Stimulated activated CD8-positive, alpha-beta memory T cell treated with anti-CD3 and anti-CD28 coated beads, Interleukin-15, amount 100 ng/mL, for 24 hours (primary cell): ENCODE measurements at places on chromosomes 1 and 21.

DNA sequence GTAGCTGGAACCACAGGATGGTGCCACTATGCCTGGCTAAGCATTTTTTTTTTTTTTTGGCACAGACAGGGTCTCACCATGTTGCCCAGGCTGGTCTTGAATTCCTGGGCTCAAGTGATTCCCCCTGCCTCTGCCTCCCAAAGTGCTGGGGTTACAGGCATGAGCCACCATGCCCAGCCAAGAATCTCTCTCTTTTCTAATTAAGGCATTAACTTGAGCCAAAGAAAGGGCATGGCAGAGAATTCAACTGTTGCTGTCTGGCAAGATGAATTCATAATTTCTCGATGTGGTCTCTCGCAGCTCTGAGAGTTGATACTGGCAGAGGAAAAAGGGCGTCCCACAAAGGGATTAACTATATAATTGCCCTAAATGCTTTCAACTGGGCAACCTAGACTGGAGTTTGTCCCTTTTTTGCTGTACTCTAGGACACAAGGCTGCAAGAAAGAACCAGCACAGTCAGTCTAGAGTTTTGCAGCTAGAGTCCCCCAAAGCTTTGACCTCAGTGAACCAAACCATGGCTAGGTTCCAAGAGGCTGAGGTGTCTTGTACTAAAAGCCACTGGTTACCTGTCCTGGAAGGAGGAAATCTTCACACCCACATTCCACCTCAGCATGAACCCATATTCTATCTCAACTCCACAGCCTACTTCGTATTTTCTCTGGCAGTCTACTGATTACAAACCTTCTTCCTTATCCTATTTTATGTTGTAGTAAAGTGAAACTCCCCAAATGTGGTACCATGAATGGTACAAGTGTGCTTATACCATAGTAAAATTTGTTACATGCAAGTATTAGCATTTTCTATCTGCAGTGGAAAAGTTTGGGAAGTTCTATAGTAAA is 51.2 kb downstream of the OPTC start:
- no peak for DNase-seq

GRCh38 chr1:87805666-87806378 is 477.1 kb downstream of the LMO4 start:
- DNase-seq, result no peak

DNA sequence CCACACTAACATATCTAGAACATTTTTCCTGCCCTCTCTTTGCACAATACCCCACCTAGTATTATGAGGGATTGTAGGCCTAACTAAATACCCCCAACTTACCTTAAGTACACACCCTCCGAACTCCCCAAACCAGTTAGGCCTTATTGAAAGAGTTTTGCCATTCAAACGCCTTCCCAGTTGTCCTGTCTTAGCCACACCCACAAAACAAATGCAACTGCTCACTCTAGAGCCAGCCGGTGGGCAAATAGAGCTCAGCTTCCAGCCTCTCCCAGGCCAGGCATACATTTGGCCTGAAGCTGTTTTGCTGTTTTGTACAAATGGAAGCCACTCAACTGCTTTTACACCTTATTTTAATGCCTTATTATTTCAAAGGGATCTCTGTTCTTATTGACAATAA is 224.2 kb upstream of the RUNX1 start:
- DNase-seq, result no peak

DNA sequence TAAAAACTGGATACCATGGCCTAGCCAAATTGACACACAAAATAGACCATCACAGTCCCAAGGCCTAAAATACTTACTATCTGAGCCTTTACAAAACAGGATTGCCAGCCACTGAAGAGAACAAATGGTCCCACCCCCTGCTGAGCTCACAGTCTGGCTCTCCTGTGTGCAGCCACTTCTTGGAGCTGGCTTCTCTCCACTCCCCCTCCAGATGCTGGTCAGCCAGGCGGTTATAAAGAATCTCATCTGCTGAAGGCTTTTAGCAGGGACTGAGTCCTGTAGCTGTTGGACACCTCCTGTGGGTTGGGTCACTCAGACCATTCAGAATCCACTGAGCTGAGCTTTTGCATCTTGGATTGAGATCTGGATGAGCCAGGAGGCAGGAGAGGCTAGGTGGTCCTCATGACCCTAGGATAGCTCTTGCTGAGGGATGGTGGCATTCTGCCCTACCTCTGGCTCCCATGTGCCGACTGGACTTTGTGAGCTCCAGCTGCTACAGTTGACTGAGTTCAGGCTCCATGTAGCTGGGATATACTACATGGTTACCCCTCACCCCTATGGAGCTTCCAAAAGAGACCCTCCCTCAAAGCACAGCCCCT is 16.1 kb downstream of the OXCT2 start:
- no peak for DNase-seq

DNA sequence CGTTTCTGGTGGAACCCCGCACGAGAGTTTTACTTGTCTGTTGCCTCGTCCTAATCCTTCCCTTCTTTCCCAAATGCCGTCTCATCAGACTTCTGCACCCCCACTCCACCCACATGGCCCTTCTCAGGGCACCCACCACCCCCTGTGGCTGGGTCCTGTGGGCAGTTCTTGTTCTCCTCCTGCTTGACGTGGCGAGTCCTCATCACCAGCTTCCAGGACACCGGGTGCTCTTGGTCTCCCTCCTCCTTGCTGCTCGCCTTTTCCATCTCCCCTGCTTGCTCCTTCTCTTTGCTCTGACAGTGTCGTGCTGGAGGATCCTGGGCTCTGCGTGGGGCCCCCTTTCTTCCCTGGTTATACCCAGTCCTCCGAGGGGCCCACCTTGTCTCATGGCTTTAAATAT is 51.8 kb downstream of the B3GALT5 start:
- DNase-seq, result no peak

- DNase-seq, result no peak
Measured at GRCh38 chr1:21530368-21531016, 21.3 kb downstream of the ALPL start.

DNA sequence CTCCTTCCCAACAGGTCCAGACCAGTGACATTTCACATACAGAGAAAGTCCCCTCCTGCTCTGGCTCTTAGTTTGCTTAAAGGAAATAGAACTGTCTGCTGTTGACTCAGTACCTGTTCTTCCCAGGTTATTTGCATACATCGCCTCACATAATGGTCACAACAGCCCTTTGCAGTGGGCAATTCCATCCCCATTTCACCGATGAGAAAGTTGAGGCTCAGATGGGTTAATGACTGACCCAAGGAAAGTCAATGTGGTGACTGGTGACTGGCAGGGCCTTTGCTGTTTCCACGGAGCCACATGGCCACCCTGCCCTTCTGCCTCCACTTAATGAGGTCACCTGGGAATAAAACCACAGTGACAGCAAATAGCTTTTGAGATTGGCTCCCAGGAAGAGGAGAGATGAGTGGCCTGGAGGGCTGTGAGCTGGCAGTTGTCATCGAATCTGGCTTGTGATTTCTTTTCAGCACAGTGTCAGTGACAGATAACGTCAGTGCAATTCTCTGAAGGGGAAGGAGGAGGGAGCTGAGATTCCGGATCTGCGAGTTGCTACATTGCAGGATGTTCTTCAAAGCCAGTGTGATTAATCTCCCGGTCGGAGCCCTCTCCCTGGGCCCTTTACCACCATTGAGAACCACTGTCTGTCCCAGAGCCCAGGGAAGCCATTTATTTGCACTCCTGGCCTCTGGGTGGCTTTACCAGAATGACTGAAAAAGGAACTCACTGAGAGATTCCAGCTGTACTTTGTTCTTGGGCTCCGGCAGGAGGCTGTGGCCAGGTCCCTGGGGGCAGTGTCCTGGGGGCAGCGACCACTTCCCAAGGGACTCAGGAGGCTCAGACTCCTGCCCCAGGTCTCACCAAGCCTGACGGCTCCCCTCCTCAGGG is 117.2 kb downstream of the CNIH3 start:
- DNase-seq, result no peak

GRCh38 chr1:224067207-224067606 is 46.7 kb upstream of the FBXO28 start:
- no peak for DNase-seq

- no peak for DNase-seq
Measured at GRCh38 chr1:67942274-67942673, 108.2 kb downstream of the DIRAS3 start.

DNA sequence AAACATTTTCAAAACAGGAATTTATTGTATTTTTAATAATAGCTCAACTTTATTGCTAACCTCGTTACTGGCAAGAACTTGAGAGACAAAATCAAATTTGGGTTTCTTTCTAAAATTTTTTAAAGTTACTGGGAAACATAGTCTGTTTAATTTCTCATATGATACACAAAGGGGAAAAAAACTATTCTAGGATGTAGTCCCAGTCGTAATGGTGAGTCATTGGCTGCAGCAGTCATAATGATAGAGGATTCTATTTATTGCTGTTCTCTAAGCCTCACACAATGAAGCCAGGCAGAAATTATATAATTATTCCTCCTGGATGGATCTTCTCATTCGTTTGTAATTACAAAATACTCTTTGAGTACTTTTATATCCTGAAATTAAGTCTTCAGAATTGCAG is 326.5 kb upstream of the SGIP1 start:
- no peak for DNase-seq
